ENCODE measurements at places on chromosomes 4 and X. TPM values are rescaled to one million over a fixed set of nuclear protein-coding genes. Genes with fewer than 3 reads are reported as not detected.

TMEM156 gene
- total RNA-seq, result not detected

TTC29 gene
- total RNA-seq, result not detected

FAM193A gene
- total RNA-seq, result 22.5 TPM

KLHL34 gene
- not detected for total RNA-seq

PCDH11X gene
- not detected for total RNA-seq

IGFBP7 gene
- 4.5 TPM for total RNA-seq

CSAG1 gene
- total RNA-seq, result not detected

PABPC4L gene
- under 0.01 TPM for total RNA-seq

PRAF2 gene
- 13.5 TPM for total RNA-seq

TKTL2 gene
- not detected for total RNA-seq

GTPBP6 gene
- total RNA-seq, result 52.2 TPM

TNIP3 gene
- total RNA-seq, result 0.78 TPM

TSPAN7 gene
- total RNA-seq, result not detected

JCHAIN gene
- total RNA-seq, result not detected

GAGE1 gene
- total RNA-seq, result not detected

STK26 gene
- 8.1 TPM for total RNA-seq

PNMA3 gene
- total RNA-seq, result 0.37 TPM

PPAT gene
- total RNA-seq, result 18.7 TPM

BBS12 gene
- 4.3 TPM for total RNA-seq

TRMT2B gene
- 7.0 TPM for total RNA-seq
